ENCODE measurements at places on chromosomes 12 and 14.
A peak's percentile ranks its signal among the peaks of the same experiment; 100 is the strongest.

DNA sequence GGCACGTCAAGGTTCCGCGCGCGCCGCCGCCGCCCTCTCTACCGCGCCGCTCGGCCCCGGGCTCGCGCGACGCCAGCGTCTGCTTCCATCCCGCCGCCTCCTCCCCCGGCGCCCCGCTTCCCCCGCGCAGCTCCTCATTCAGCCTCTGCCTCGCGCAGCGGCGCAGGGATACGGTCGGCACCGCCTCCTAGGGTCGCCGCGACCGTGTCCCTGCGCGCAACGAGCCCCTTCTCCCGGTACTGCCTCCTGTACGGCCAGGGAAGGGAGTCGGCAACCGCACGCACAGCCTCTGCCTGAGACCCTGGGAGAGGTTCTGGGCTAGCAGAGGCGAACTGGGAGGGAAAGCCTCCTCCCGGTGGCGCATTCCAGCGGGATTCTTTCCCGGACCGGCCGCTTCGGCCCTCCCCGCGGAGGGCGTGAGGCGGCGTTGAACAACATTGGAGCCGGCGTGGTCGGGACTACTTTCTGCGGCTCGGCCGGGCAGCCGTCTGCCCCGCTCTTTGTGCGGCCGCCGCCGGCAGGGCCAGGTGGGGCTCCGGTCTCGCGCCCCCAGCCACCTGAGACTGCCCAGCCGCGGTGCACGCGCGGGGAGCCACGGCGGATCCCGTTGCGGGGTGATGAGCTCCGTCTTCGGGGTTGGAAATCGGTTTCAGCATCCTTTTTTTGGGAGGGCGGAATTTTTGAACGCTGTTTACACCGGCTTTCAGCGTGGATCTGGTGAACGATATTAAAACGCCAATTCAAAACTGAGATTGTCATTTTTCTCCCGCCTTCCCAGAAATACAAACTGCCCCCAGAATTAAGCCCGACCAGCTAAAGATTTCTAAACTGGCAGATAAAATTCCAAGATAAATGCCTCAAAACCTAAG, at the start of gene LRP6:
LRP6 (minus strand) TSS at position 172 of the 869 bp plus-strand sequence. CDS start 309 bp downstream, outside the sequence.
- peak; percentile 87 for DNase-seq

GRCh38 chr12:124737040-124737419, 126.6 kb downstream of the SCARB1 start:
- DNase-seq, result no peak

DNA sequence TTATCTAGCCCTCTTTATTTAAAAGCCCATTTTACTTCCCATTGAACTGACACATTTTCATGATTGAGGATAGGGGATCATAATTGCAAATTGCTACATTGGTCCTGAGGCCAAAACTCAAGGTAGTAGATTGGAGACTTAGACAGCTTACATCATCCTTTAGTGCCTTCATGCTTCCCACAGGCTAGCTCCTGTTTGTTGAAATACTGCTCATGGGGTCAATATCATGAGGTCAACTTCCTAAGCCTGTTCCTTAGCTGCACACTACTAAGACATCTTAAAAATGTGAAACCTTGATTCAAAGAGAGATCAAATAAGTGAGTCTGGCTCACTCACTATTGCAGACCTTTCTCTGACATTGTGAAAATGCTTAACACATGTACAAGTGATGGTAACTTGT, 113.0 kb downstream of the TBC1D30 start:
- DNase-seq, result no peak

GRCh38 chr12:108717243-108717642, 14.1 kb downstream of the CORO1C start:
- no peak for DNase-seq

DNA sequence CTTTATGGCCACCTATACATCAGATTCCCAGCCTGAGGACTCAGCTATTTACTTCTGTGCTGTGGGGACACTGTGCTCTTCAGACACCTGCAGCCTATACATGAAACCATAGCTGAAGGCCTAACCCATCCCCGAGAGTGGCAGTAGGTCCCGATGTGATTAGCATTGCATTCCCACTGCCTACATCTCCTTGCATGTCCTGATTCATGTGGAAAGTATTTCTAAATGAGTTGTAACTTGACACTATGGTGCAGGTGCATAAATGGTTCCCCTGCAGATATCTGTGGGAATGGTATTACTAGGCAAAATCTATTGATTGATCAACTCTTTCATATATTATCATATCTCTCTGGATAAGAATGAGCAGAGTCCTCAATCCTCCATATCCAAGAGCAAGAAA, 433.5 kb downstream of the DAD1 start:
- no peak for DNase-seq

DNA sequence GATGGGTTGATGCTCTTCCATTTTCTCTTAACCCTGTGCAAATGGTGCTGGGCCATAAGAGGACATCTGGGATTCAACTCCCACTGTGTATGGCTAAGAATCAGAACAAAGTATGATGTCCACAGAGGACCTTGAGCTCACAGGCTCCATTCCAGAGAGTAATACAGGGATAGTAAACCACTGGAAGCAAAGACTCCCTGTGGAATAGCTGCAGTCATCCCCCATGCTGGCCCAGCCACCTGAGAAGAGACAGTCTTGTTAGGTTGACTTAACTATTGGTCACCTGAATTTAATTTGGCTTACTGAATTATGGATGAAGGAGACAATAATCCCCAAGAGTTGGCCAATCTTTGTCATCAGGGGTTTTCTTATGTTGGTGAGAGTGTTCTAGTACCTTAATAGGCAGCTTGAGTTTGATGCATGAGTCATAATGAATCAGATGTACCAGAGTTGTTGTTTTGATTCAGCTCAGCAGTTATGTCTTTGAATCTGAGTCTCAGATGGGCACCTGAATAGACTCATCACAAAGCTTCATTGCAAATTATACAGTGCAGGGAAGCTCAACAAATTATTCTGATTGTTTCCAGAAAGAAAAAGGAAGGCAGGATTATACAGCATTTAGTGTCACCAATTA, 122.7 kb downstream of the SSPN start:
- DNase-seq, result no peak

DNA sequence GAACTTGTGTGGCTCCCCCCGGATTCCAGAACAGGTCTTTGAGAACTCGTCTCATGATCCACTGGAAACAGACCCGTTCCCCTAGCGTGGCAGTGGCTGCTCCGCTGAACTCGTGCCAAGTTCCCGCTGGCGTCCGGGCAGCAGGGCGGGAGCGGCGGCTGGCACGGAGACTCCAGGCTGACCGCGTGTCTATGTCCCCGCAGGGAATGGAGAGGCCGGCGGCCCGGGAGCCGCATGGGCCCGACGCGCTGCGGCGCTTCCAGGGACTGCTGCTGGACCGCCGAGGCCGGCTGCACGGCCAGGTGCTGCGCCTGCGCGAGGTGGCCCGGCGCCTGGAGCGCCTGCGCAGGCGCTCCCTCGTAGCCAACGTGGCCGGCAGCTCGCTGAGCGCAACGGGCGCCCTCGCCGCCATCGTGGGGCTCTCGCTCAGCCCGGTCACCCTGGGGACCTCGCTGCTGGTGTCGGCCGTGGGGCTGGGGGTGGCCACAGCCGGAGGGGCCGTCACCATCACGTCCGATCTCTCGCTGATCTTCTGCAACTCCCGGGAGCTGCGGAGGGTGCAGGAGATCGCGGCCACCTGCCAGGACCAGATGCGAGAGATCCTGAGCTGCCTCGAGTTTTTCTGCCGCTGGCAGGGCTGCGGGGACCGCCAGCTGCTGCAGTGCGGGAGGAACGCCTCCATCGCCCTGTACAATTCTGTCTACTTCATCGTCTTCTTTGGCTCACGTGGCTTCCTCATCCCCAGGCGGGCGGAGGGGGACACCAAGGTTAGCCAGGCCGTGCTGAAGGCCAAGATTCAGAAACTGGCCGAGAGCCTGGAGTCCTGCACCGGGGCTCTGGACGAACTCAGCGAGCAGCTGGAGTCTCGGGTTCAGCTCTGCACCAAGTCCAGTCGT, 1.5 kb downstream of the APOLD1 start:
- DNase-seq, result peak; percentile 31

DNA sequence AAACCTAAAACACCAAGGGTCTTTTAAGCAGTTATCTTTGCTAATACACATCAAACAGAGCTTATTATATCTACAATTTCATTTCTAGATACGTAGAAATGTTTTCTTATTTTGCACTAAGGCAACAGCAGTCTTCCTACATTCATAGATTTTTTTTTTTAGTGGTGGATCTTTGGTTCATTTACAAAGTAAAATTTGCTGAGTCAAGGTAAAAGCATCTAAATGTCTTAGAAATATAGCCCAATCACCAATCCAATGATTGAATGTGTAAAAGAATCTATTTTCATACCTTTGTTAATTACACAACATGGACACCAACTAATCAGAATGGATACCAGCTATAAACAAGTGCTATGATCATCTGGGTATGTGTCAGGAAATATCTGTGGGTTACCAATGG, 272.2 kb upstream of the TMPO start:
- DNase-seq, result no peak

GRCh38 chr12:100528471-100529127, 44.9 kb upstream of the GAS2L3 start:
- no peak for DNase-seq
